Activated T-helper 17 cell treated with anti-CD3 and anti-CD28 coated beads, Interleukin-2, amount 50 U/mL, for 72 hours (primary cell): ENCODE measurements at places on chromosomes 4 and X. TPM values are rescaled to one million over a fixed set of nuclear protein-coding genes. Genes with fewer than 3 reads are reported as not detected.

GRCh38 chr4:187470061-187470460, 525.5 kb upstream of the ZFP42 start:
- ATAC-seq: no peak

GRCh38 chrX:4936315-4936714, 1222.9 kb upstream of the PRKX start:
- no peak for ATAC-seq

DNA sequence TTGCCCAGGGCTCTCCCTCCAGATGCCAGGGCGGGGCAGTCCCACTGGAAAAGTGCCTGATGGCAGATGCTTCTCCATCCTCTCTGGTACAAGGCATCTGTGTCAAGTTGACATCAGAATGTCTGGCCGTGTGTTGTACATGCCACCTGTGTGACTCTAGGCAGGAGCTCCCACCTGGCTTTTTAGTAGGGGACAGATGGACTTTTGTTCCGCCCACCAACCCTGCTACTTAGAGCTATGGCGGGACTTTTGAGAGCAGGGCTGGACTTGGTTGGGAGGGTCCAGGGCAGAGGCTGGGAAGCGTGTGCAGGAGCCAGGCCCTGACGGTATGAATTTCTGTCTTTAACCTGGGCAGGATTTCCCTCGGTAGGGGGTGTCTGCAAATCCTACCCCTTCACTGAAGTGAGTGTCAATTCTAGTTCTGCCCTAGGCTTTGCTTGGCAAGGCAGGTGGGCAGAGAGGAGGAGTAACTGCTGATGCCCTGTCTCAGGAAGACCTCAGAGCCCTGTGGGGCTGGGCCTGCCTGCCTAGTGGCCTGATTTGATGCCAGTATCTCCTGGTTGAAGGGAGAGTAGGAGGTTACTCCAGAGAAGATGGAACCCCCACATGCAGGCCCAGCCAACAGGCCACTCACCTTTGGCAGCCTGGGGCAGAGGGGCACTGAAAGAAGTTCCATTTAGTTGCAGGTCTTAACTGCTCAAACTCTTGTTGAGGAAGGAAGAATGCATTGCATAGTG, 99.1 kb downstream of the PJA1 start:
- no peak for ATAC-seq

CETN2 gene
- 5.2 TPM for total RNA-seq

CXCR3 gene
- 9.9 TPM for total RNA-seq

VCX3A gene
- not detected for total RNA-seq

GPRASP1 gene
- total RNA-seq: 1.4 TPM

UCHL1 gene
- total RNA-seq: 1.0 TPM
